ENCODE measurements at places on chromosomes 6 and 20.
A peak's percentile ranks its signal among the peaks of the same experiment; 100 is the strongest.

GRCh38 chr20:57577679-57578475 lies 17.0 kb downstream of the PCK1 start:
- DNase-seq, result no peak

- DNase-seq, result no peak
Observed at GRCh38 chr6:105786449-105786848, 299.7 kb upstream of the PRDM1 start.

GRCh38 chr6:52053038-52053695 lies 34.2 kb downstream of the PKHD1 start:
- DNase-seq, result no peak

GRCh38 chr20:41133709-41134361 lies 3.5 kb upstream of the PLCG1 start:
- peak; percentile 63 for DNase-seq

DNA sequence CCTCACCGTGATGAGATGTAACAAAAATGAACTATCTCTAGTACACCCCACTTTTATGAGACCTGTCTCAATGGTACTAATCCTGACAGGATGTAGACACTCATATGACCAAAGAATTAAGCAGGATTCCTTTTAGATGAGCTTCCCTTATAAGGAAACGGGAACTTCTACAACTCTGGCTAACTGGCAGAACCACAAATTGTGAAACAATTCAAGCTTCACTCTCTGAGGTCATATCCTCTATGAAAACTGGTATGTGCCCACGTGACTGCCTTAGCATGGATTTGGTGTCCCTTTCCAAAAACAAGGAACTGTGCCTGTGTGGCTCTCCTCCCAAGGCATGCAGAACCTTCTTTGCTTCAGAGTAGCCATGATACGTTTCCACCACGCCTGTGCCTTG lies 14.1 kb upstream of the CPNE5 start:
- DNase-seq, result no peak

- no peak for DNase-seq
Observed at GRCh38 chr20:38060536-38060935, 27.0 kb downstream of the RPRD1B start.

DNA sequence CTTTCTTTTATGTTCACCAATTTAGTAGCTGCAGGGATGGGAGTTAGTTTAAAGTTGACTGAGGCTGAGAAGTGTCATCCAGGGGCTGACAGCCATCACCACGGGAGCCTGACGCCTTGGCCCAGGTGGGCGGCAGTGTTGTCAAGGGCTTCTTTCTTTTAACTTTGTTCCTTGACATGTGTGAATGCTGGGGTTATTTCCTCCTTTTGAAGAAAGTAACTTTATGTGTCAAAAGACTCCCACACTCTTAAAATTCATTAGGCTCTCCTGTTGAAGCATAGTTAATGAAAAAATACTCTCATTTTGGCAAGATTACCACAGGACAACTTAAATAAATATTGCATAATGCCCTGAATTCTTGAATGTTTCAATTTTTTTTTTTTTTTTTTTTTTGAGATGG lies 50.0 kb downstream of the SASH1 start:
- DNase-seq, result no peak

DNA sequence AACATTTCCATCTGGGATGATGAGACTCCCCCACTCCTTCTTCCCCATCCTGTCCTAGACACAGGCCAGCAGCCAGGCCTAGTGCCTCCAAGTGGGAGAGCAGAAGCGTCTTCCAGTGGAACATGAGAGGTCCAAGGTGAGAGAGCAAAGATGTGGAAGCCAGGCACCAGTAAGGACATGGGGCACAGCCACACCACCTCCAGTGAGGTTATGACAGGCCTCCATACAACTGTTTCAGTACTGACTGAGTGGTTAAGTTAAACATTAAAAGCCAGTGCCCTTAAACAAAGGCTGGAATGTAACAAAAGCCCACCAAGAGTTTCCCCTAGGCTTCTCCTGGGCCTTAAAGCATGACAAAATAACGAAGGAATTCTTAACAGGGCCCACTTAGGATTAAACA lies 5.3 kb downstream of the ZBTB24 start:
- no peak for DNase-seq

GRCh38 chr6:33427585-33428223 lies 7.8 kb downstream of the SYNGAP1 start:
- peak; percentile 70 for DNase-seq

Measured in stimulated activated CD8-positive, alpha-beta memory T cell treated with anti-CD3 and anti-CD28 coated beads, Interleukin-4, amount 100 ng/mL, for 48 hours (primary cell).